ENCODE measurements at places on chromosomes 16 and 17. TPM values are rescaled to one million over a fixed set of nuclear protein-coding genes. Genes with fewer than 3 reads are reported as not detected.

- H3K27ac ChIP-seq, result no peak overlapping the region
- peaks cover 22% of the 10 kb centered on the region for H3K4me1 ChIP-seq
- H3K4me3 ChIP-seq, result no peak overlapping the region
- H3K27me3 ChIP-seq, result no peaks in the 10 kb centered on the region
These were observed 107.1 kb downstream of the USP22 start for GRCh38 chr17:20935740-20936139.

The KCNJ2 gene
- not detected for total RNA-seq

The PIK3R6 gene
- 0.07 TPM for total RNA-seq

The KRTAP9-4 gene
- not detected for total RNA-seq

DNA sequence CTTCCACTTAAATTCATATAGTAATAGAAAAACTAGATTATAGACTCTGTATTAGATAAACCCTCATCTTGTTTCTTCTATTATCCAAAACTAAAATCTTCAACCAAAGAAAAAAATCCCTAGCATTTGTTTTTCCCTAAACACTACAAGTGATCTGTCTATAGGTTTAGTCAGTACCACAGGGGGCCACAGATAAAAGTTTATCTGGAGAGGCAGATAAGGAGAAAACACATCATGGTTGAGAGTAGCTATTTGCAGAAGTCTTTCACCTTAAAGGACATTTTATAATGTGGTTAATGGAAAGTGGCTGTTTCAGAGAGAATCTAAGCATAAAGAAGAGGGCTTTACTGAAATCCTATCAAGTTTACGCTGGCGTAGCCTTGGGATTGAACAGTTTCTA is 160.1 kb downstream of the CDK5R1 start:
- no peak overlapping the region for H3K27ac ChIP-seq
- H3K27me3 ChIP-seq, result no peaks in the 10 kb centered on the region
- H3K36me3 ChIP-seq, result no peaks in the 10 kb centered on the region
- no peaks in the 10 kb centered on the region for H3K4me1 ChIP-seq
- no peak for DNase-seq

The CNOT1 gene
- total RNA-seq, result 230 TPM

The ASGR2 gene
- 0.32 TPM for total RNA-seq

The FAM20A gene
- total RNA-seq, result not detected
